Type B pancreatic cell (in vitro differentiated cells): ENCODE measurements at places on chromosomes 4 and X.

- peak; percentile 24 for DNase-seq
Observed at GRCh38 chrX:69317721-69318120, 152.5 kb upstream of the PJA1 start.

GRCh38 chrX:12467321-12467720 lies 323.9 kb upstream of the PRPS2 start:
- DNase-seq: no peak

- no peak for DNase-seq
Observed at GRCh38 chr4:42562016-42562415, 94.9 kb downstream of the ATP8A1 start.

DNA sequence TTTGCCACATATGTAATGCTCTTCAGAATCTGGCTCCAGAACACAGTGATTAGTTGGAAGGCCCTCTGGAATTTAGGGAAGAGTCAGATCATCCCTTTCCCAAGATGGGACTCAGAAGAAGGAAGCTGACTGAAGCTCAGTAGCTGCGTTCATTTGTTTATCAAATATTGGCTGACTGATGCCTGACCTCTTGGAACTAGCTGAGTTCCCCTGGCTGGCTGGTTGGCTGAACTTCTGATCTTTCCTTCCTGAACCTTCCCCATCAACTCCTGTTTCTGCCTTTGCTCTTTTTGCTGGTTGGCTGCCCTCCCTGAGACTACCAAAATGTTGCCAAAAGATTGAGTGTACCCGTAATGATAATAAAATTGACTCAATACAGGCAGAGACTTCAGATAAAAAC lies 866.5 kb upstream of the INTU start:
- no peak for DNase-seq

- DNase-seq: no peak
Observed at GRCh38 chrX:150162141-150162540, 201.0 kb upstream of the MAMLD1 start.

DNA sequence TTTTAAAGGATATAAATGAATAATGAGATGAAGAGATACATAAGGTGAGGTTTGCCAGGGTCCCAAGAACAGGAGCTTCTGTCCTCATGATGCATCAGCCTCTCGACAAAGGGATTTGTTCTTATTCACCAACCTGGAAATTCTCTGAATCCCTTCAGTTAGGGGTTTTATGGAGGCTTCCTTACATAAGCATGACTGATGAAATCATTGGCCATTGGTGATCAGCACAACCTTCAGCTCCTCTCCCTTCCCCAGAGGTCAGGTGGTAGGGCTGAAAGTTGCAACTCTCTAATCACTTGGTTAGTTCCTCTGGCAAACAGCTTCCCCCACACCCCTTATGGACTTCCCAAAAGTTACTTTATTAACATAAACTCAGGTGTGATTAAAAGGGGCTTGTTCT lies 222.0 kb downstream of the SPRY1 start:
- no peak for DNase-seq

GRCh38 chr4:185755451-185755850 lies 56.5 kb downstream of the SORBS2 start:
- DNase-seq: no peak

- DNase-seq: peak; percentile 70
Observed at GRCh38 chr4:683982-684622, 4.8 kb downstream of the SLC49A3 start.

DNA sequence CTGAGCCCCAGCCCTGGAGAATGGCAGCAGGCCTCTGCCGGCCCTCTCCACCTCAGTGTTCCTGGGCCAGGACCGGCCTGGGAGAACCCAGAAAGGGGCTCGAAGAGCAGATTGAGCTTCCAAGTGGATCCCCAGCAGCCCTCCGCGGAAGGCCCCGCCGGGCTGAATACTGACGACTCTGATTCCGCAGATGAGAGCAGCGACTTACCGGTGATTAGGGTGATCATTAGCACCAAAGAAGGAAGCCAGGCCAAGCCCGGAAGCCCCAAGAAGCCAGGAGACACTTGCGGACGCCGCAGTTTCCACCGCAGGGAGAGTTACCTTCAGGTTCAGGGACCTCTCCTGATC lies 876 bp downstream of the LOC101059915 start:
- no peak for DNase-seq

GRCh38 chr4:113610537-113610936 lies 151.0 kb downstream of the CAMK2D start:
- no peak for DNase-seq

DNA sequence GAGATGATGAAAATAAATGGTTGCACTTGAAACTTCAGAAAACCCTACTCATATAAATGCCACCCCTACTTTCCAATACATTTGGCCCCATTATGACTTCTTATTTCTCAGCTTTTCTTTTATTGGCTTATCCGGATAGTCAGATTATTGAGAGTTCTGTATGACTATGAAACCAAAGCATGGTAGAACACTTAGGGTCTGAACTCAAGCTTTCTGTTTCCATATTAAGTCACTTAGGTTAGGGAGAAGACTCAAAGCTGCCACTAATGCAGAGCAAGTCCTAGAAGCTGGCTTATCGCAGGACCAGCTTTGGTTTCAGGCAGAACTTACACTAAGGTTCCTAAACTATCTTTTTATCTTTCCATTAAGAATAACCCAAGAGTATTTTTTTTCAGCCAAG lies 229.9 kb upstream of the CPEB2 start:
- no peak for DNase-seq

DNA sequence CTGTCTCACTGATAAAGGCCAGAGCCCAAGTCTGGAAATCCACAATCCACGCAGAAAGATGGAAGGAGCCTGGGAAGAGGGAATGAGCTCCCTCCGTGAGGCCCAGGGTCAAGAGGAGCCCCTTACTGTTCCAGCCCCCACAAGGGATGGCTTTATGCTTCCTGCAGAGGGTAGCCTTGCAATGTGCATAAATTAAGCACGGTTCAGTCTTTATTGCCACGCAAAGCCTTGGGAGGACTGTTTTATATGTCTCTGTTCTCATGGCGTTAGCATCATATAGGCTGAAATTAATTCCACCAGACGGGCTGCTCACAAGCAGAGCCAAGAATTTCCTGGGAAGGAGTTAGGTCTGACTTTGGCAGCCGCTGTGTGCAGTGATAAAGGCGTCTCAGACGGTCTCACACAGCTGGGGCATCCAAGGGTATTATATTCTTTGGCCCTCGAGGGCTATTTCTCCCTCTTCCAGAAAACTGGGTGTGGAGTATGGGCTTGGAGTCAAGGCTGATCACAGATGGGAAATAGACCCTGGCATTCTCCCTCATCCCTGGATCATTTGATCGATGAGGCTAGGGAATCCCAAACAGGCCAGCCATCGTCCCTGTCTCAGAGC lies 38.5 kb downstream of the CYTL1 start:
- no peak for DNase-seq

DNA sequence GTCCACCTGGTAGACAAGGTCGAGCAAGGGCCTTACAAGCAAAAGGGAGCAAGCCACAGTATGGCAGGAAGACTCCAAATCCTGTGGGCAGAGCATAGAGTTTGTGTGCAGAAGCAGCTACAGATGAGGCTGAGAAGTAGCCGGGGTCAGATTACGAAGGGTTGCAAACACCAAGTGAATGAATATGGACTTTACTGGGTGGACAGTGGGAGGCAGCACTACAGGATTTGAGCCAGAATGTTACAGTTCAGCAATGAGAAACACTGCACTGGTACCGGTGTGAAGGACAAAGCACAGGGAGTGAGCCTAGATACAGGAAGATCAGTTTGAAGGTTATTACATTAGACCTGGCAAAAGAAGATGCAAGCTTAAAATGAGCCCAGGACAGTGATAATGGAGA lies 46.1 kb upstream of the HOPX start:
- no peak for DNase-seq

DNA sequence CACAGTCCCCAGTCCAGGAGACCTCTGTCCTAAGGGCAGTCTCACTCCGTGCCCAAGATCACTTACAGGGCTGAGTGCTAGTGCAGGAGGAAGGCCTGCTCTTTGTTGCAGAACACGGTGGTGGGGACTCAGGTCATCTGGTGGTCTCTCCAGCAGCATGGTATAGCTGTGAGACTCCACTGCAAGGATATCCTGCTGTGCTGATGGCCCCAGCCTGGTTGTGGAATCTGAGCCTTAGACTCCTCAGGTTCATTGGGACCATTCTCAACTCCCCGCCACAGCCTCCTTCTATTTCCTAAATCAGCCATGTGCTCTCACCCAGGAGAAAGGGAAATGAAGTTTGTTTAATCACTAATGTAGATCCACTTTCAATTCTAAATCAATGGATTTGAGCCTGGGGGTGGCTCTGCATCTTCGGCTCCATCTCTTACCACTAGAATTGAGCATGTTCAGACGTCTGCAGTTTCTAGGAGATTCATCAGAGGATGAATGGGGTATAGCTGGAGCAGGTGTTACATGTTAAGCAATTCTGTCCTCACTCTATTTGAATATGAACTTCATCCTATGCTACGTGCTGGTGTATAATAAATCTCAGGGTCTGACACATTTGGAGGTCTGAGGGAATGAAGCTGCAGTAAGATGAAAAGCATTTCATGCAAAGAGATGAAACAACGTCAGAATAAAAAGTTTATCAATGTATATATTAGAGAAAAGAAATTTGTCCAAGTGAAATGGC lies 189.2 kb downstream of the MGST2 start:
- no peak for DNase-seq

DNA sequence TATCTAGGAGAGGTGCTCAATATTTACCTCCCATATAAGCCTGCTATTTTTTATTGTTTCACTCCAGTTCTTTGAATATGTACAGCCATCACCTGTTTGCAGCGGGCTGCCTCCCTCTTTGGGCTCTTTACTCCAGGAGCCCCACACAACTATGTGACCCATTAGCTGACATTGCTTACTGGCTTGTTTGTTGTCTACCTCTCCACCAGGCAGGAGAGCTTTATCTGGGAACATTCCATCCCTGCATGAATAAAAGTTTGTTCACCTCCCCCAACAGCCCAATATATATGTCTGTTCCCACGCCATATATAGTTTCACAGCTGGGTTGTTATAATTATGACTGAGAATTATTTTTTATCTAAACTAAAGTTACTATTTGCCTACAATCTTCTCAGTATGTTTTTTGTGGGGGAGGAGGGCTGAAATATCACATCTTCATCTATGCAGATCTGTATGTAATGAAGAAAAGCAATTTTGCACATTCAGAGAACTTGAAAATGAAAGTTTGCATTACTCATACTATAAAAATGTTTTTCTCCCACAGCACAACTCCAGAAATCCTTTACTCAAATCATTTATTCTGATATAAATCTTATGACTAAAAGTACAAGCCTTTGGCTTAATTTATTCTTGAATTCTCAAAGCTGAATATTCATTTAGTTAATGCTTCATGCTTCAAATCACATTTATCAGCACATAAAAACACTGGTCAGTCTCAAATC lies 61.2 kb upstream of the DAPP1 start:
- DNase-seq: no peak

GRCh38 chr4:19547463-19547862 lies 704.2 kb upstream of the SLIT2 start:
- DNase-seq: no peak

DNA sequence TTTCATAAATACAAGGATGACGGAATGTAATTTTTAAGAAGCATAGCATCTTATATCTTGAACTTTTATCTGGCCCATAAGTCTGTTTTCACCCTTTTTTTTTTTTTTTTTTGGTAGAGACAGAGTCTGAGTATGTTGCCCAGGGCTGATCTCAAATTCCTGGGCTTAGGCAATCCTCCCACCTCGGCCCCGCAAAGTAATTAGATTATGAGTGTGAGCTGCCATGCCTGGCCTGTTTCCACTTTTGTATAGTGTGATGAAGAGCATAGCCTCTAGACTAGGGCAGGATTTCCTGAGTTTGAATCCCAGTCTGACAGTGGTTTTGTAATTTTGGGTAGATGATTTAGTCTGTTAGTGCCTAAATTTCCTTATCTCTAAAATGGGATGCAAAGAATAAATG lies 11.0 kb downstream of the STIM2 start:
- DNase-seq: no peak

DNA sequence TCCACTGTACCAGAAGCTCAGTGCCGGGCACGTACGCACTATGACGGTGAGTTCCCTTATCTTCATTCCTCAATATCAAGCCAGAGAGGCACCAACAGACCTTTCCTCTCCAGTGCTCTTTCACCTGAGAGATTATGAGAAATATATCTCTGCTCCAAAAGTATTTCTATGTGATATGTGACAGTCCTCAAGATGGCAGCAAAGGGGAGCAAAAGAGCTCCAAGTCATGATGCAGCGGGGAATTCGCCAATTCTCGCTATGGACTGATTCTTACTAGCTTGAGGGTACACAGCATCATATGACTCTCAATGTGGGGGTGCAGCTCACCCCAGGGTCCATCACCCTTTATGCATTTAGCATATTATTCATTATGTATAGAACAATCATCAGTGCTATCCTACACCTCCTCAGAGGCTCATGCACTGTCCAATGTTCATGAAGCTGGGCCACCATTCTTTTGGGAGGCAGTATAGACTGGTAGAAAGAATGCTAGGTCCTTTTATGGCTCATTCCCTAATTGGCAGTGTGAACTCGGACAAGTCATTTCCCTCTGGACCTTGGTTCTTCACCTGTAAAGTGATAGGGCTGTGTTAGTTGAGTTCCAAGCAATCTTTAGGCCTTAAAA lies 12.8 kb upstream of the IQSEC2 start:
- DNase-seq: no peak

GRCh38 chrX:22081475-22082092 lies 49.5 kb downstream of the PHEX start:
- no peak for DNase-seq

GRCh38 chr4:123606946-123607542 lies 210.4 kb downstream of the SPRY1 start:
- no peak for DNase-seq

GRCh38 chrX:138925330-138925729 lies 213.8 kb upstream of the FGF13 start:
- no peak for DNase-seq

DNA sequence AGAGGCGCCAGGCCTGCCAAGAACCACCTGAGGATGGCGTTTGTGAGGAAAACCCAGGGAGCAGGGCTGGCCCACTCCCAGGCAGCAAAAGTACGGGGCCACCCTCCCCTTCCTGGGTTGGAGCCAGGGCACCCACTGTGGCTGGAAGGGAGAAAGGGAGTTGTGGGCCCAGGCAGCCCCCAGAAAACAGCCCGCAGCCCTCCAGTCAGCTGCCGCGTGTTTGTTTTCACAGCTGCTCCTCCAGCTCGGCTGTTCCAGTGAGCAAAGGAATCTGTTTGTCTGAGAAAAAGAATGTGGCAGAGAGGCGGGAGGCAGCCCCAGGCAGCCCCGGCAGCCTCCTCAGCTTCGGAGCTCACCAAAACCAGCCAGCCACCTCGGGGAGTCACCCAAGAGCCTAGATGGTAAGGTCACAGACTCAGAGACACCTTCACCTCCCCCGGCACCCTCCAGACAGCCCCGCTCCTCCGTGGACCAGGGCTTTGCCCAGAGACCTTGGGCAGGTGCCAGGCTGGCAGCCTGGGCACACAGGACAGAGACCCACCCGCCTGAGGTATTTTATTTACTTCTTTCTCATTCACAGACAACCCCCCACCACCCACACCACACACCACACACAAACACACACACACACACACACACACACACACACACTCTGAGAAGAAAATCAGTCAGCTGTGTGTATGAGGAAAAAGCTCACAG lies 338.1 kb downstream of the BCOR start:
- no peak for DNase-seq
